NCI-H1417 treated with DMSO at 0.1 percent for 48 hours (cell line): ENCODE measurements at places on chromosomes 2 and 18.

DNA sequence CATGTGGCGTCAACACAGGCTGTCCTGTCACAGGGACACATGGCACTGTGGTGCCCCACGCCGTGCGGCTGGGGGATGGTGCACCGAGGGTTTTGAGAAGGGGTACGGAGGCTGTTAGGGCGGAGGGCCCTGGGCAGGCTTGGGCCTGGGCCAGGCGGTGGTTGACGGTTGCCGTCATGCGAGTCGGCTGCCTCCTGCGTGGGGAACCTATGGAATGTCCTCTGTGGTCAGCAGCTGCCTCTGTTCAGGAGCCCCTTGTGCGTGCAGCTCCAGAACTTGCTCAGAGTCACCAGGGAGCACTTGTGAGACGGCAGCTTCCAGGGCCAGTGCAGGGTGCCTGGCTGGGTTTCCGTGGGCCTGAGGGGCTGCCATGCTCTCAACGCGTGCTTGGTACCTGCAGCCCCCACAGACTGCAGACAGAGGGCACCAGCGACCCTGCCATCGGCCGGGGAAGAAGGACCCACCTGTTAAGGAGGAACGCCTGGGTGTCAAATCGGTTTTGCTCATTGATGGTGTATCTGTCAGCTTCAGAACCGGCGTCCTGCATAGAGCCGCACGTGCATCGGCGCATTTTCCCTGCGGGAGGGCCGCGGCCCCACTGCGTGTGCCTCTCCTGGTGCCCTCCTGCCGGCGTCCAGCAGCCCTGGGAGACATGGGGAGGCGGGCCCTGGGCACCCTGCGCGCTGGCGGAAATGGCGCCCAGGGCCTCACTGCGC is 10.0 kb upstream of the D2HGDH start:
- no peak for DNase-seq

- no peak for DNase-seq
Observed at GRCh38 chr18:76554547-76555222, 59.6 kb upstream of the ZNF516 start.

- DNase-seq, result no peak
Observed at GRCh38 chr2:177896587-177896986, 176.0 kb downstream of the PDE11A start.

DNA sequence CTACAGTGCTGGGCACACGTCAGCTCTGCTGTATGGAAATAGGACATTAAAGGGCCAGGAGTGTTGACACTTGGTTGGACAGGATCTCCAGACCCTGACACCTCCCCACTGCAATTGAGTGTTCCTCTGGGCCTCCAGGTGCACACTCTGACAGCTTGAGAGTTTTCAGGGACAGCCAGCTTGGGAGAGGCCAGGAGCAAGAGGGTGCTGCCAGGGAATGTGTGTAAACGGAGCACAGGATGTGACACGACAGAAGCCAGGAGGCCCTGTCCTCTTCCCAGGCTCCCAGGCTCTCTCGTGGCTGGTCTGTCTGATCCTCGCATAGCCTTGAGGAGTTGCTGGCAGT is 318.1 kb upstream of the HS6ST1 start:
- no peak for DNase-seq

DNA sequence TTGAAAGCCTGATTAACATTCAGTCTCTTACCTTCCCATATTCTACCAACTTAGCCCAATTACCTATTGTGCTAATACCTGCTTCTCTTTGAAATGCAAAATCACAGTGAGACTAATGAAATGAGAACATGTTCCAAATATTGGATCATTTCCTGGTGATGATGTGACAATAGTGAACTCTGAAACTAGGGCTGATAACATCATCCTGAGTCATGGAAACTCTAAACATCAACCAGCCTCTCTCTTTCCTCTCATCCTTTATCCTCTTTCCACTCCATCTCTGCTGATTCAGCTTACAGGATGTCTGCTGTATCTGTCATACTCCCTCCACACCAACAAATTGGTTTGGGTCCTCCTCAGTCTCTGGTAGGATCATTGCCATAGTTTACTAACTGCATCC is 98.8 kb upstream of the NCKAP5 start:
- DNase-seq, result no peak

GRCh38 chr2:60216452-60216995 is 336.9 kb downstream of the BCL11A start:
- DNase-seq, result no peak

DNA sequence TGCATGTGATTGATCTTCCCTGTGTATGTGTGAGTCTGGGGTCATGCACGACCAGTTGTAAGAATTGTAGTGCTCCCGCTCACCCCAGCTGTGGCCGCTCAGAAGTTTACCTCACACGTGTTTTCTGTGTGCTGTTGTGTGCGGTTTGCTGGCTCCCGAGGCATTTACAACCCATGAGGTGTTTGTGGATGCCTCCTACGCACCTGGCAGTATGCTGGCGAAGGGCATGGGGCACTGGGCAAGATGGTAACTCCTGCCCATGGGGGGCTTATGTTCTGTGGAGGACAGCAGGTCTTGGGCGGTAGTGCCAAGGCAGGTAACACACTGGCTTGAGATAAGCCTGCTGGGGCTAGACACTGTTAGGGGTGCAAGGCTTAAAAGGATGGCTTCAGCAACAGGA is 102.6 kb upstream of the HS6ST1 start:
- no peak for DNase-seq

- DNase-seq, result no peak
Observed at GRCh38 chr2:119691651-119692245, 12.7 kb downstream of the TMEM177 start.

GRCh38 chr2:209401788-209402187 is 22.1 kb upstream of the MAP2 start:
- DNase-seq, result no peak

GRCh38 chr2:175170659-175171304 is 2.8 kb upstream of the ATF2 start:
- no peak for DNase-seq

DNA sequence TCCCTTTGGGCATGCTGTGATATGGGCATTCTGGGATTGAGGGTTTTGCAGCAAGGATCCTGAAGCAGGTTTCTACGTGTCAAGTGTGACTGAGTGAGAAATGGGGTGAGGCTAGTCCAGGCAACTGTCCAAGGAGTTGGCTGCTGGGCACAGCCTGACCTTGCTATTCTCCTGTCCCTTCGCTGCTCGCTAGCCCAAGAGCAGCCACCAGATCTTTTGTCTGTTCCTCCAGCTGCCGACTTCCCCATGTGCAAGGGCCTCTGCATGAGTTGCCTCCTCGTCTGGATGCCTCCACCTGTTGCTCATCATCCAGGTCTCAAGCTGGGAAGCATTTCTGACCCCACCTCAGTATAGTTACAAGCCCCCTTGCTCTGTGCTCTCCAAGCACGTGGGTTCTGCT is 71.1 kb downstream of the DYSF start:
- no peak for DNase-seq

DNA sequence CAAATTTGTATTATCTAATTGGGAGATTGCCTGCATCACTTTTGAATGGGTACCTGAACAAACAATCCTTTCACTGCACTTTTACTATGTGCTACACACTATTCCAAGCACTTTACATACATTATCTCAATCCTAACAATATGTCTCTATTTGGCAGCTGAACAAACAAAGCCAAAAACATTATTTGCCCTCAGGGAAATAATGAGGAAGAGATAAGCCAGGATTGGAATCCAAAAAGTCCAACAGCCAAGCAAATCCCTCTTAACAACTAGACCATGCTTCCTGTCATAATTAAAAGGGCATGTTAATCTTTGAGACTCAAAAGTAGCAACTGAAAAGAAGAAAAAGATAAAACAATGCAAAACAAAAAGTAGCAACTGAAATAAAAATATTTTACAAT is 32.1 kb downstream of the RPRD1A start:
- DNase-seq, result peak; percentile 87

- no peak for DNase-seq
Observed at GRCh38 chr2:226125176-226125883, 674.3 kb downstream of the IRS1 start.

GRCh38 chr2:178304333-178304732 is 110.0 kb downstream of the OSBPL6 start:
- no peak for DNase-seq

GRCh38 chr2:100820523-100821254 is 750 bp downstream of the NPAS2 start:
- DNase-seq, result no peak

GRCh38 chr18:5317186-5317585 is 21.7 kb upstream of the ZBTB14 start:
- DNase-seq, result no peak

DNA sequence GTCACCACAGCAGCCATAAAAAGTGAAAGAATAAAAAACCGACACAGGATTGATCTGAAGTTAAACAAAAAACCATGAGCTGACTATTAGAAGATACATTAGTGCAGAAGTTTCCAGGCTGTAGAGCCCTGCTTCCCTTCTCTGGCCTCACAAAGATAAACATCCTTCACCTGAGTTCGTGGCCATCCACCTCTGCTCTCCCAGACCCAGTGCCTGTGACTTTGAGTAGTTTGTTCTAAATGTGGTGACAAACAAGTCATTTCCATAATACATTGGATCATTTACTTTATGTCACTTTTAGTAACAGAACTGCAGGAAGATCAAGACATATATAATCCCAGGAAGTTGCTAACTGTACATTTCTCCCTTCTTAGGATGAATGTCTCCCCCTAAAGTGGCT is 241.9 kb upstream of the MAP2 start:
- no peak for DNase-seq
